ENCODE measurements at places on chromosomes 6 and 20.

DNA sequence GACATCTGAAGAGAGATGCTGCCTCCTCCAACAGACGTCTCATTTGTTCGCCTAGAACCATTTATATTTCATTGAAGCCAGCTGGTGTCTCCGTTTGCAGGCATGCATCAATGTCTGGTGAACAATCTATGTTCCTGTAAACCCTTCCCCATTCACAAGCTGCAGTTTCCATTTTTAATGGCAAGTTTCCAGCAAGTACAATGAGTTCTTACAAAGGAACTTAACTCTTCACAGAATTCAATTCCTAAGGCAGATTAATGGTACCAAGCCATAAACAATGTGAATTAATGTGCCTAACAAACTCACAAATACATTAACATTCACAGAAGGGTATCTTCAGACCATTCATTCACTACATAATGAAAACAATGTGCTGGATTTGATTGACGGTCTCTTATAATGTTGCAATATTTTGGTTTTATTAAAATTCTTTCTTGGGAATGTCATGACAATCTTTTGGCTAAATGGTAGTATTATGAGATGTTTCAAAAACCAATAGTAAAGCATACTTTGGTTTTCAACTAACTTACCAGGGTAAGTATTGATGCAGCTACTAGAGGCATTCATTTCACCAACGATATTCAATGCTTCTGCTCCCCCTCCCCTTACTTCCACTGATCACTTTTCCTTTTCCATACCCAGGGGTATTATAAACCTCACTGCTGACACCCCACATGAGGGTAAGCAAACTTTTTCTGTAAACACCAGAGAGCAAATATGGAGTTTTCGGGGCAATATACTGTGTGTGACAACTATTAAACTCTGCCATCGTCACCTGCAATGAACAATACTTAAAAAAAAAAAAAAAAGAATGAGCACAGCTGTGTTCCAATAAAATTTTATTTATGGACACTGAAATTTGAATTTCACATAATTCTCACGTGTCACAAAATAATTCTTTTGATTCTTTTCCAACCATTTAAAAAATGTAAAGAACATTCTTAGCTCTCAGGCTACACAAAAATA lies 4.2 kb downstream of the AKIRIN2 start:
- DNase-seq = no peak

DNA sequence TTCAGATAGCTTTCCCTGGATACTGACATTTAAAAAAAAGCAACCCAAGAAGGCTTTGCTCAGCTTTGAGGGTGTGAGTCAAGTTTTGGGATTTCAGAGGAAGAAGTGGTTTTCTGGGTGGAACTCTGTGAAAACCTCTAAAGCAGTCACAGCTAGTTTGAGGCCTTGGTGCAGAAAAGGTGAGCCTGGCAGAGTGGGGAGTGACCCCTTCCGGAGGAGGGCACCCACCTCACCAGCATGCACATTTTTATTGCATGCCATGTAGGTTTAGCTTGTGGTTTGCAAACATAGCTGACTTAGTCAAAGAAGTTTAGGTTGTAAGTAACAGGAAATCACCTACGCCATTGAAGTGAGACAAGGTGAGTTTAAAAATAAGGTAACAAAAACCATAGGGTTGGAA lies 146.8 kb upstream of the PMEPA1 start:
- no peak for DNase-seq

DNA sequence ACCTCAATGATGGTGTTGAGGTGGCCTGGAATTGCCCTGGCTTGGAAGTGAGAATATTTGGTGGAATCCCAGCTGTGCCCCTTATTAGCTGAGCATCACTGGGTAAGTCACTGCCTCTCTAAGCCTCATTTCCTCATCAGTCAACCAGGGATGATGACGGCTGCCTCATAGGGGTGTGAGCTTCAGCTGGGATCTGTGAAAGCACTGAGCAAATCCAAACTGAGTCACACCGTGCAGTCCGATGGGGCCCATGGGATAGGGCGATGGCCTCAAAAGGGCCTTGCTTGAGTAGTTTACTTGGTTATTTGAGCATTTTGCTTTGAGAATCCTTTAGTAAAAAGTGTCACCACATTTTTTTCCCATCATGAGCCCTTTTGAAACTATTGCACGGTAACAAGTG lies 1.1 kb downstream of the SLC22A1 start:
- no peak for DNase-seq

- DNase-seq = no peak
Measured at GRCh38 chr6:80907831-80908230, 801.4 kb downstream of the BCKDHB start.

DNA sequence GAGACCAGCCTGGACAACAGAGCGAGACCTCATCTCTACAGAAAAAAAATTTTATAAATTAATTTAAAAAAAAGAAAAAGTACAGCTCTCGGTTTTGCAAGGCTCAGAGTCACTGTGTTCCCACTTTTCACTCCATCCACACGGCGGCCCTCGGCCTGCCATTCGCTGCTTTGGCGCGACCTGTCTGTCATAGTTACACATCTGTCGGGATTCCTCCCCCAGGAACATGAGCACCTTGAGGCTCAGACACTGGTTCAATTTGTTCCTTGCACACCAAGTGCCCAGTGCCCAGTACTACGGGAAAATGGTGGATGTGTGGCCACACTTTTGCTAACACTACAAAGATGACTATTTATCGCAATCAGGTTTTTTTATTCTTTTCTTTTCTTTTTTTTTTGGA lies 8.4 kb downstream of the CTSZ start:
- no peak for DNase-seq

DNA sequence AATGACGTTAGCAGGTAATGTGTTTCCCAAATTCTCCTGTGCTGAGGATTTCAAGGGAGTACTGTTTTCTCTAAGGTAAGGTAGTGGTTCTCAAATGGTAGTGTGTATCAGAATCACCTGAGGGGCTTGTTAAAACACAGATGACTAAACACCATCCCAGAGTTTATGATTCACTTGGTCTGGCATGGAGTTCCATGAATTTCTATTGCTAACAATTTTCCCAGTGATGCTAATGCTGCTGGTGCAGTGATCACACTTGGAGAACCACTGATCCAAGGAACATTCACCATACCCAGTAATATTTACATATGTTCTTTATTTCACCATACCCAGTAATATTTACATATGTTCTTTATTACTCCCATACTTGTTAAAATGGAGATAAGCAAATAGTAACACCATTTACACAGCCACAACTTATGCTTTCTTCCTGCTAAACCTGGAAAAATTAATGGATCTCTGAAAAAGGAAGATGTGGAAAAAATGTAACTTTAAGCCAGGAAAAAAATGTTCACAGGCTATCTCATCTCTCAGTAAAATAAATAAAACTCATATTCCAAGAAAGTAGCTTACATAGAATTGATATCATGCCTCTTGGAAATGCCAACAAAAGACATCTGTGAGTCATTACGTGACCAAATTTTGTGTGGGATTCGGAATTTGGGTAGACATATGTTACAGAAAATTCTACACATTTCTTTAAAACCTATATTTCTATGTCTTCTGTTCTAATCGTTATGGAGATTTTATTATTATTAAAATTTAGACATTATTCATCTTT lies 129.5 kb downstream of the MMUT start:
- no peak for DNase-seq

GRCh38 chr20:62215020-62215990 lies 4.8 kb downstream of the HRH3 start:
- DNase-seq = no peak

DNA sequence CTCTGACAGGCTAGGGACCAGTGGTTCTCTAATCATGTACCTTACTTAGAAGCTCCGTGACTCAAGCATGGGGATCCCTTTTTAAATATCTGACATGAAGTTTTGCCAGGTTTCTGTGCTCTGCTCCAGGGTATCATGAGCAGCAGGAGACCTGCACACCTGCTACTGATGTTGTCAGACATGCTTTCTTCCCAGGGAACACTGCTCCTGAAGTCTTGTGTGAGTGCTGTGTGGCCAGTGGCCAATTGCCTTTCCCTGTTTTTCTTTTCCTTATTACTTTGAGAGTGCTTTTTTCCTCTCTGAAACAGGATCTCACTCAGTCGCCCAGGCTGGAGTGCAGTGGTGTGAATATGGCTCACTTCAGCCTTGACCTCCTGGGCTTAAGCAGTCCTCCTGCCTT lies 26.4 kb downstream of the SLX4IP start:
- DNase-seq = no peak

DNA sequence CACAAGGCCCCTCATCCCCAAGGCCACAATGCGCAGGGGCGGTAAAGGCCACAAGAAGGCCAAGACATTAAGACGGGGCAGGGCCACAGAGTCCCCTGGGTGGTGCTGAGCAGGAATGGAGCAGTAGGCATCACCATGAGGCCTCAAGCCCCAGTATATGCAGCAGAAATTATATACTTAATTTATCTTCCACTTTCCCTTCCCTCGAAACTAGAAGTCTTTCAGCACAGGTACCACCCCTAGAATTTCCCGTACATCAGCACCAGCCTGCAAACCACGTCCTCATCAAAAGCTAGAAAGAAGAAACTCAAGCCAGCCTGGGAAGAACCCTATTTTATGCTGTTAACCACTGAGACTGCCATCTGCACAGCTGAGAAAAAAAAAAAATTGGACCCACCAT lies 89.4 kb downstream of the PLG start:
- no peak for DNase-seq

DNA sequence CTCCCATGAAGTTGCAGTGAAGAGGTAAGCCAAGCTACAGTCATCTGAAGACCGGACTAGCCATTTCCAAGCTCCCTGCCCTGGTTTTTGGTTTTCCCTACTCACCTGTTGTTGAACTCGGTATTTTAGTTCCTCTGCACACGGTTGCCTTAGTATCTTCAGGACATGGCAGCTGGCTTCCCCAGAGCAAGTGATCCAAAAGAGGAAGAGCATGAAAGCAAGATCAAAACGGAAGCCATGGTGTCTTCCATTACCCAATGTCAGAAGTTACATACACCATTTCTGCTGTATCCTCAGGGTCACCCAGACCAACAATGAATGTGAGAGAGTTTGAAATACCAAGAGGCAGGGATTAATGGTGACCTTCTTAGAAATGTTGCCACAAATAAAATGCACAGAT lies 276.6 kb upstream of the CNR1 start:
- no peak for DNase-seq

DNA sequence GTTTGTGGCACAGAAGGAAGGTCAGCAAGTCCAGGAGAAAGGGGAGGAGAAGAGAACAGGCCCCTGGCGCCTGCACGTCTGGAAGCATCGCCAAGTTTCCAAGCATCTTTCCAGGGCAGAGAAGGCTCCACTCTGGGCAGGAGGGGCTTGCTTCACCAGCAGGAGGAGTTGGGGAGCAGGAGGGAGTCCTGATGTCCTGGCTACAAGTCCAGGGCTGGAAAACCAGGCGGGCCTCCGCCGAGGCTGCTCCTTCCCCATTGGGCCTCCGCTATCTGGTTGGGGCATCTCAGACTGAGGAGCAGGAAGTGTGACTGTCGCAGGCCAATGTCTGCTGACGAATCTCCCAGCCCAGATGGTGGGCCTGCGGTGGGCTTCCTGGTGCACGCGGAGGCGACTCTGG lies 421.9 kb downstream of the PREX1 start:
- no peak for DNase-seq

DNA sequence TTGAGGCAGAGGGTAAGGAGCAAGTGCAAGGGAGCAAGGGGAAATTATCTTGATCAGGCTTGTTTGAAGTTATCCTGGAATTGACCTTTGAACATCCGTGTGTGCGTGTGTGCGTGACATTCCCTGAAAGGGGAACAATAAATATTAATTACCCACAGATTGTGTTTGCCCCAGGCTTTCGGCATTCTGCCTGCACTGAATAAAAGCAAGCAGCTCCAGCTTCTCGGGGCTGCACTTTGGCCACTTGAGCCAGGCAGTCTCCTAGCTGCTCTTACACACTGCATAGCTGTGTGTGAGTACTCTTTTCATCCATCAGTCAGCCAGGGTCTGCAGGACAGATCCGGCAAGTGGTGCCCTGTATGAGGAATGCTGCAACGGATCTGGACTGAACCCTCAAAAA lies 107.7 kb upstream of the BTN3A2 start:
- DNase-seq = no peak

- DNase-seq = no peak
Measured at GRCh38 chr20:18613553-18613952, 25.7 kb downstream of the DTD1 start.

- DNase-seq = no peak
Measured at GRCh38 chr6:138912308-138912707, 75.7 kb downstream of the REPS1 start.

GRCh38 chr6:84428300-84428907 lies 201.0 kb upstream of the CEP162 start:
- peak; percentile 66 for DNase-seq

DNA sequence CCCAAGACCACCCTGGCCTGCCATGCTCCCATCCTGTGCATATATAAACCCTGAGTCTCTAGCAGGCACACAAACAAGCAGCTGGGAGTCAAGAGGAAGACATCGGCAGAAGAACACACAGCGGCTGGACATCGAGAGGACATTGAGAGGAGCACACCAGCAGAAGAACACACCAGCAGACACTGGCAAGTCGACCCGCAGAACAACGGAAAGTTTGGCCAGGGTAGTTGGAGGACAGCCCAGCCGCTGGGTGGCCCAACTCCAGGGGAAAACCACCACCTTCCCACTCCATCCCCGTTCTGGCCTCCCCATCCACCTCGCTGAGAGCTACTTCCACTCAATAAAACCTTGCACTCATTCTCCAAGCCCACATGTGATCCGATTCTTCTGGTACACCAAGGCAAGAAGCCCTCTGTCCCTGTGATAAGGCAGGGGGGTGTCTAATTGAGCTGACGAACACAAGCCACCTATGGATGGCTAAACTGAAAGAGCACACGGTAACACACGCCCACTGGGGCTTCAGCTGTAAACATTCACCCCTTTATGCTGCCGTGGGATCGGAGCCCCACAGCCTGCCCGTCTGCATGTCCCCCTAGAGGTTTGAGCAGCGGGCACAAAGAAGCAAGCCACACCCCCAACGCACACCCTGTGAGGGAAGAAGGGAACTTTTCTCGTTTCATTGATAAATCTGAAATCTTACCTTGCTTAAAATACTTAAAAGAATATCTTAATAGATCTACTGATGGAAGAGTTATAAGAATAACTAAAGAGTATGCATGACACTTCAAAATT lies 13.8 kb downstream of the TMX4 start:
- DNase-seq = no peak

- no peak for DNase-seq
Measured at GRCh38 chr20:57685146-57685758, 24.6 kb downstream of the PMEPA1 start.

DNA sequence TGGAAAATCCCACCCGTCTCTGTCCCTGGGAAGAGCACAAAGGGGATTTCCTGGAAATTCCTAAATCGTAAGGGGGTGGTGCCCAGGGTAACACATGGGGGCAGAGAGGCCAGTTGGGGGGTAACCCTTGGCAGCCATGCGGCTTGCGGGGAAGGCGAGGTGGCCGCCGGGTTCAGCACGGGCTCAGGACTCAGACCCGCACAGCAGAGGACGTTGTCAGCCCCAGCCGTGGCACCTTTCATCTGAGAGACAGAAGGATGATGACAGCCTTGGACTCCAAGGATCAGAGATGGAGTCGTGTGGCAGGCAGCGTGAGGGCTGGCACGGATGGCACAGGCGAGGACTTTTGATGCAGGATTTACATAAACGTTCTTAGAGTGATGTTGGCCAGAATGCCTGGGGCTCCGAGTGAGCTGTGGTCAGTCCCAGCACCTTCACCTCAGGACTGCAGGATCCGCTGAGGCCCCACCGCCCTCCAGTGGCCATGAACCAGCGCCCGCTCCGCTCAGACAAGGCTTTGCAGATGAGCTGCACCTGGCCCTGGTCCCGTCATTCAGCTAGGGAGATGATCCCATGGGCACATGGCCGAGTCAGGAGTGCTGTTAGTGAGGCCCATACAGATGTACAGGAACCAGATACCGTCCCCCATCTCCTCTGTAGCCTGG lies 190.3 kb downstream of the TAF4 start:
- peak; percentile 49 for DNase-seq

- DNase-seq = no peak
Measured at GRCh38 chr6:64074981-64075380, 439.4 kb downstream of the PHF3 start.
